ENCODE measurements at places on chromosomes 1 and 21.
A peak's percentile ranks its signal among the peaks of the same experiment; 100 is the strongest.

GRCh38 chr1:169568497-169568896 is 17.8 kb downstream of the F5 start:
- no peak overlapping the region for H3K27ac ChIP-seq
- no peak overlapping the region for H3K4me3 ChIP-seq
- no peak for DNase-seq
- H3K4me1 ChIP-seq: peaks cover 6% of the 10 kb centered on the region
- H3K27me3 ChIP-seq: no peaks in the 10 kb centered on the region
- H3K36me3 ChIP-seq: no peaks in the 10 kb centered on the region

DNA sequence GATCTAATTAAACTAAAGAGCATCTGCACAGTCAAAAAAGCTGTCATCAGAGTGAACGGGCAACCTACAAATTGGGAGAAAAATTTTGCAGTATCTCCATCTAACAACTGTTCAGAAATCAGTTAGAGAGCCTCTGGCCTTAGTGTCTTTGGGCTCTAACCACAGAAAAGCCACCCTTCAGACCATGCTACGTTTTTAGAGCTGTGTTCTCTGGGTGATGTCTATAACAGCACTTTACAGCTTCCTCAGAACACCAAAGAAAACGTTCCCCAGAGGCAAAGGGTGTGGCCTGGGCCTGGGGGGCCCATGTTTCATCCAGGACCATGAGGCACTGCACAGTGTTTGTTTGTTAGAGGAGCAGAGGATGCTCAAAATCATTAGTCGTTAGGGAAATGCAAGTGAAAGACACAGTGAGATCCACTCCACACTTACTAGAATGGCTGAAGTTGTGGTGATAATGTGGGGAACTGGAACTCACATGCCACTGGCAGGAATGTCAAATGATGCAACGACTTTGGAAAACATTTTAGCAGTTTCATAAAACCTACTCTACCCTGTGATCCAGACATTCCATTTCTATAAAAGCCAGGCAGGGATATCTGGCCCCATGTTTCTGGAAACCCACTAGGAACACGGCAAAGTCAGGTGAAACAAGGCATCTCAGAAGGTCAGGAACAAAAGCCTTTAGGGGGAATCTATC is 250.4 kb upstream of the HOOK1 start:
- peaks cover 4% of the 10 kb centered on the region for H3K4me1 ChIP-seq
- H3K4me3 ChIP-seq: no peak overlapping the region
- H3K36me3 ChIP-seq: no peaks in the 10 kb centered on the region

GRCh38 chr1:68198752-68199151 is 33.6 kb downstream of the WLS start:
- H3K36me3 ChIP-seq: no peaks in the 10 kb centered on the region
- H3K27me3 ChIP-seq: no peaks in the 10 kb centered on the region
- H3K27ac ChIP-seq: no peak overlapping the region
- no peak for DNase-seq

DNA sequence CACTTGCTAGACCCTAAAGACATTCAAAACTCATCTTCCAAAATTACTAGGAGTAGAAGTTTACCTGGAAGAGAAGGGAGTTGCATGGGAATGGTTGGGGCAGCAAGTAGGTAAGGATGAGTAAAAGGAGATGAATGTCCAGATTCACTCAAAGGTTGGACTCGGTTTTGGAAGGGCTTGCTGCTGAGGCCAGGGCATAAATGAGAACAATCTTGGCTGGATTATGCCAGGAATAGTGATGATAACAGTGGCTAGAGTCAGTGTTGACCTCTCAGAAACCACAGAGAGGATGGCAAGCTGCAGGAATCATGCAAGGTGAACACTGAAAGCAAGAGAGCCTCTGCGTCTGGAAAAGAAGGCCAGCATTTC is 43.4 kb downstream of the C8A start:
- H3K27me3 ChIP-seq: no peaks in the 10 kb centered on the region
- no peaks in the 10 kb centered on the region for H3K4me1 ChIP-seq
- no peak overlapping the region for H3K4me3 ChIP-seq
- no peak for DNase-seq
- H3K27ac ChIP-seq: no peak overlapping the region

DNA sequence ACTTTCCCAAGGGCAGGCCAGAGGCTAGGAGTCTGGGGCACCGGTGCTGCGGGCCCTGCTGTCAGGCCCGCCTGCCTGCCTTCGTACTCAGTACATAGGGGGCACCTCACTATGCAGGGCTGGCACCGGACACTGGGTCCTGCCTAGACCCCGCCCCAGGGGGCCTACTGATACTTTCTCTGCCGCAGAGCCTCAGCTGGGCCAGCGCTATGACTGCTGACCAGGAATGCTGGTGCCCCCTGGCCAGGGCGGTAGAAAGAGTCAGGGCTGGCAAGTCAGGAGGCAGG is 128.7 kb upstream of the VAMP3 start:
- no peaks in the 10 kb centered on the region for H3K27me3 ChIP-seq
- peaks cover 8% of the 10 kb centered on the region for H3K4me1 ChIP-seq
- H3K27ac ChIP-seq: no peak overlapping the region
- H3K36me3 ChIP-seq: no peaks in the 10 kb centered on the region
- H3K4me3 ChIP-seq: no peak overlapping the region
- DNase-seq: no peak

GRCh38 chr1:98386675-98387440 is 274.7 kb upstream of the SNX7 start:
- H3K4me3 ChIP-seq: no peak overlapping the region
- no peak overlapping the region for H3K27ac ChIP-seq
- H3K4me1 ChIP-seq: no peaks in the 10 kb centered on the region
- no peaks in the 10 kb centered on the region for H3K27me3 ChIP-seq

DNA sequence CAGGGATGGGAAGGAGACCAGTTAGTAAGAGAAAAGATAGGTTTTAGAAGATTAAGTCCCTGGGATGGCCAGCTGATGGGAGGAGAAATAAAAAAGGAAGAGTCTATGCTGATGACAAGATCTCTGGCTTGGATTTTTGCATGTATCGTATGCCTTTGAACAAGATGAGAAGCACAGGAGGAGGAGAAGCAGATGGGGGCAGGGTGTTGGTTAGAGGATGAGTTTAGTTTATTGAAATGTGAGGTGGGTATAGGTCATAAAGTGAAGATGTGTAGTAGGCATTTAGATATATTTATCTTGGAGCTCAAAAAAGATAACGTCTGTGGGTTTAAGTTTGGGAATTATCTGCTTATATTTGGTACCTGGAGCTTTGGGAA is 1.4 kb downstream of the TIPRL start:
- no peak for DNase-seq
- peak overlapping the region; percentile 95 for H3K27ac ChIP-seq
- H3K4me3 ChIP-seq: peak overlapping the region; percentile 77
- no peaks in the 10 kb centered on the region for H3K4me1 ChIP-seq
- no peaks in the 10 kb centered on the region for H3K27me3 ChIP-seq

- peak; percentile 70 for DNase-seq
- no peaks in the 10 kb centered on the region for H3K36me3 ChIP-seq
- no peaks in the 10 kb centered on the region for H3K27me3 ChIP-seq
- H3K4me3 ChIP-seq: peak overlapping the region; percentile 80
- H3K27ac ChIP-seq: peak overlapping the region; percentile 78
Measured at GRCh38 chr1:89821322-89822108, 683 bp downstream of the LRRC8D start.

- DNase-seq: peak; percentile 37
- no peak overlapping the region for H3K4me3 ChIP-seq
- no peak overlapping the region for H3K27ac ChIP-seq
- H3K27me3 ChIP-seq: no peaks in the 10 kb centered on the region
- H3K36me3 ChIP-seq: no peaks in the 10 kb centered on the region
Measured at GRCh38 chr1:157091186-157091585, 8.4 kb downstream of the ETV3L start.

- H3K27me3 ChIP-seq: no peaks in the 10 kb centered on the region
- peak; percentile 91 for DNase-seq
- peak within 1 kb of the TSS; percentile 73 for H3K4me3 ChIP-seq
- peaks cover 35% of the 10 kb centered on the region for H3K4me1 ChIP-seq
- H3K27ac ChIP-seq: peak within 1 kb of the TSS; percentile 91
Measured at GRCh38 chr21:39348355-39349210, at the start of gene HMGN1. Gene HMGN1 (minus strand): TSS chr21:39349088. CDS start chr21:39348917, 171 bp downstream.

DNA sequence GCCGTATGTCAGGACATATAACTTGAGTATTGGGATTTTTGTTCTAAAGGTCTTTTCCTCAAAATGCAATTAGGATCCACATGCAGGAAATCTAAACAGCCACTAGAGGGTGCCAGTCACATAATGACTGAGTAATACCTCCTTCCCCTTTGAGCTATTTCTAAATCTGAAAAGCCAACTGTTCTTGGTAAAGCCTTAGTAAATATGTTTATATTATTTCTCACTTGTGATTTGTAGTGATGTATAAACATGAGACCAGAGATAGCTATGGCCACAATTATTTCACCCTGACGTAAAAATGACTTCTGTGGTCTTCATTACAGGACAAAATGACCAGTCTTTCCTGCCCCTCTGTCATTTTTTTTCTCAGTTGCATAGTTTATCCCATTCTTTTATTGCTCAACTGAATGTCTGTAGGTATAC is 41.0 kb upstream of the DR1 start:
- no peaks in the 10 kb centered on the region for H3K36me3 ChIP-seq
- H3K4me3 ChIP-seq: no peak overlapping the region
- no peak for DNase-seq
- no peak overlapping the region for H3K27ac ChIP-seq
- no peaks in the 10 kb centered on the region for H3K4me1 ChIP-seq

- peak overlapping the region; percentile 28 for H3K27ac ChIP-seq
- no peaks in the 10 kb centered on the region for H3K27me3 ChIP-seq
- peak; percentile 82 for DNase-seq
- H3K36me3 ChIP-seq: no peaks in the 10 kb centered on the region
Measured at GRCh38 chr21:45957981-45958600, 23.5 kb upstream of the COL6A1 start.

DNA sequence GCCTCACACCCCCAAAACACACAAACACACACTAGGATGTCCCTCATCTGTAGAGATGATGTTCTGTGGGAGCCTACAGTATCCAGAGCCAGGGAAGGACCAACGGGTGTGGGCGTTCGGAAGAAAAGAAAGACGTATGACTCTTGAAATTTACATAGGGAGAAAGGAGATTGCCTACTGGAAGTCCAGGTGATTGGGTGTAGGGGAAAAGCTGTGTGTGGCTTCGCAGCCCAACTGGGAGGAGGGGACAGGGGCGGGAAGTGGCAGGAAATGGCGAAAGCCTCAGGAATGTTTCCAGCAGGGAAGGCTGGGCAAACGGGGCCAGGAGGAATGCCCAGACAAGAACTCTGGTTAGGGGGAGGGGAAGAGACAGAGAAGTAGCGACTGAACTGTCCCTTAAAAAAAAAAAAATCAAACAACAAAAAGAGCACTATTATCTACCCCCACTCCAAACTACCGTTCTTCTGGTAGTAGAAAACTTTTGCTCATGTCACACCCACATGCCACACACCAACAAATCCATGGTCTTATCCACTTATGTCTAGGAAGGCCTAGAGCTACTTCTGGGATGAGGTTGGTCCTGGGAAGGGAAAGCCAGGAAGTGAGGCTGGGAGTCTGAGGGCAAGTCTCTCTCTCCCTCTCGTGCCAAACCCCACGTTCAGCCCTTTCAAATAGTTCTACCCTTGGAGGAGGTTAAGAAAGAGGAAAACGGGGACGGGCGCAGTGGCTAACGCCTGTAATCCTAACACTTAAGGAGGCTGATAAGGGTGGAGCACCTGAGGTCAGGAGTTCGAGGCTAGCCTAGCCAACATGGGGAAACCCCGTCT is 1.8 kb upstream of the CKS1B start:
- H3K36me3 ChIP-seq: peaks cover 9% of the 10 kb centered on the region
- H3K27me3 ChIP-seq: no peaks in the 10 kb centered on the region
- H3K4me3 ChIP-seq: no peak overlapping the region
- H3K4me1 ChIP-seq: peaks cover 59% of the 10 kb centered on the region

DNA sequence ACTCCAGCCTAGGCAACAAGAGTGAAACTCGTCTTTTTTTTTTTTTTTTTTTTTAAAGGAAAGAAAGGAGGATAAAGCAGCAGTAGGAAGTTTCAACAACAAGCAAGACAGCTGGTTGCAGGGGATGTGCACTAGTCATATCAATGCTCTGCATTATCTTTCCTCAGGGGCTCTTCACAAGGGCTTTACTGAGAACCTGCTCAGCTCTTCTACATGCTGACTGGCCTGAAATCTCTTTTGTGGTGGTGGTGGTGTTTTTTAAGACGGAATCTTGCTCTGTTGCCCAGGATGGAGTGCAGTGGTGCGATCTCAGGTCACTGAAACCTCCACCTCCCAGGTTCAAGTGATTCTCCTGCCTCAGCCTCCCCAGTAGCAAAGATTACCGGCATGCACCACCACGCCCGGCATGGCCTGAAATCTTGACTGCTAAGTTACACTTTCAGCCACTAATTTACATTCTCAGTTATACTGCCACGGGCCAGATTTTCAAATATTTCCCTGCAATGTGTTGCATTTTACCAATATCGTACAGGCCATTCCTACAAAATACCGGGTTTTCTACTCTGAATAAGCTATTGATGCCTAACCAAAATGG is 68.0 kb downstream of the PUM1 start:
- peaks cover 3% of the 10 kb centered on the region for H3K4me1 ChIP-seq
- H3K36me3 ChIP-seq: no peaks in the 10 kb centered on the region
- no peak overlapping the region for H3K4me3 ChIP-seq
- DNase-seq: no peak

- peak overlapping the region; percentile 99 for H3K27ac ChIP-seq
- H3K4me3 ChIP-seq: no peak overlapping the region
- no peak for DNase-seq
- no peaks in the 10 kb centered on the region for H3K4me1 ChIP-seq
- H3K27me3 ChIP-seq: no peaks in the 10 kb centered on the region
Measured at GRCh38 chr1:244839656-244840055, 4.2 kb downstream of the COX20 start.

- H3K27me3 ChIP-seq: no peaks in the 10 kb centered on the region
- no peaks in the 10 kb centered on the region for H3K36me3 ChIP-seq
- no peaks in the 10 kb centered on the region for H3K4me1 ChIP-seq
Measured at GRCh38 chr1:63038586-63038985, 254.7 kb downstream of the ATG4C start.

- no peaks in the 10 kb centered on the region for H3K27me3 ChIP-seq
- no peak for DNase-seq
- H3K4me1 ChIP-seq: no peaks in the 10 kb centered on the region
- no peak overlapping the region for H3K27ac ChIP-seq
- no peaks in the 10 kb centered on the region for H3K36me3 ChIP-seq
Measured at GRCh38 chr1:189616893-189617292, 860.8 kb downstream of the BRINP3 start.

DNA sequence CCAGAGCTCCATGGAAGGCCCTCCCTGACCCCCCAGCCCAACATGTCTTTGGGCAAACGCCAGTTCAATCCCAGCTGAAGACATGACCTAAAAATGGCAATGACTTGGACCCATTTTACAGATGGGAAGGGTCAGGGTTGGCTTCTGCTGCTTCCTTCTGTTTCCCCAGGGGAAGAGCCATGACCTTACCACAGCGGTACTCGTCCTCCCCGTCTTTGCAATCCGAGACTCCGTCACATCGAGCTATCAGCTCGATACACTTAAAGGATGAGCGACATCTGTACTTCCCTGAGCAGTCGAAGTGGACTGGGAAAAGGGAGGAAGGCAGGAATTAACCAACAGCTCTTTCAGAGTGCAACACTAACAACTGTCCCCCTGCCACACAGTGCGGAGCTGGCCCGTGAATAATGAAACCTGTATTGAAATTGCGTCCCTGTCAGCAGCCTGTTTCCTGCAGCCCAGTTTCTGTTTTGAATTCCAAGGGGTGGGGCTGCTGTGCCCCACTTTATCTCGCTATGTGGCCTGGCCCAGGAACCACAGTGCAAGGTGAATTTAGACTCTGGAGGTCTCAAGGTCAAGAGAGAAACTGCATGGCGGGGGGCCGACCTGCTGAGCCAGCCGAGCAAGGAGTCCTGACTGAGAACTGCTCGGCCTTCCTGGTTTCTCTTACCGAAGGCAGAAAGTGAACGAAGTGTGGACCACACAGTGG is 7.0 kb downstream of the TMPRSS3 start:
- H3K4me1 ChIP-seq: no peaks in the 10 kb centered on the region
- DNase-seq: peak; percentile 22
- peaks cover 3% of the 10 kb centered on the region for H3K27me3 ChIP-seq
- no peak overlapping the region for H3K4me3 ChIP-seq
- no peaks in the 10 kb centered on the region for H3K36me3 ChIP-seq
